Stimulated activated CD4-positive, alpha-beta T cell treated with anti-CD3 and anti-CD28 coated beads, Interleukin-2, amount 100 ng/mL, for 24 hours (primary cell): ENCODE measurements at places on chromosomes 16 and 17.

DNA sequence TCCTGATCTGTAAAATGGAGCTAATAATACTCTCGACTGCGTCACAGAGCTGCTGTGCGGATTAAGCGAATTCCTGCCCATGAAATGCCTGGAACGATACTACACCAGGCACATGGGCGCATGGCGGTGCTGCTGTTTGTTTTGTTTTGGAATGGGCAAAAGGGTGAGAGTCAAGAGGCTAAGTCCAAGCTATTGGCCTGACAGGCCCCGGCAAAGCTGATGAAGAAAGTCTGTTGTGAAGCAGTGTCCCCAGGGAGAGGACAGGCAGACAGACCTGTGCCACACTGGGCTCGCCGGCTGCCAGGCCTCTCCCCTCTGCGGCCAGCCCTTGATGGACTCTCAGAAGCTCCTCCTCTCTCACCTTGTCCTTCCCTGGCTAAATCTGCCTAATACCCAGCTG is 31.3 kb upstream of the RASD1 start:
- DNase-seq = no peak

- peak; percentile 90 for DNase-seq
These were observed 15.3 kb upstream of the MNT start for GRCh38 chr17:2416010-2416734.

- DNase-seq = no peak
These were observed 508.4 kb upstream of the GOT2 start for GRCh38 chr16:59242556-59242955.

DNA sequence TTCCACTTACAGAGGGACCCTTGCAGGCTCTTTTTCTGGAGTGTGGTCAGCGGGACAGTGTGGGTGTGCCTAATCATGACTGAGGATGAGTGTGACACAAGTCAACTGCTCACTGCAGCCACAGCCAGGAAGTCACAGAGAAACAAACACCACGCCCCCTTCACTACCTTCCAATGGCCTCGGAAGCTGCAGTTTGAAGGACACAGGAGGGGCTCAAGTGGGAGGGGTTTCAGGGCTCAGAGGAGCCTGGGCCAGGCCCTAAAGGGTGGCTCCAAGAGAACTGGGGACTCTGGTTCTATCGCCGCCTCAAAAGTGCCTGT is 116.2 kb upstream of the SDK2 start:
- DNase-seq = no peak

DNA sequence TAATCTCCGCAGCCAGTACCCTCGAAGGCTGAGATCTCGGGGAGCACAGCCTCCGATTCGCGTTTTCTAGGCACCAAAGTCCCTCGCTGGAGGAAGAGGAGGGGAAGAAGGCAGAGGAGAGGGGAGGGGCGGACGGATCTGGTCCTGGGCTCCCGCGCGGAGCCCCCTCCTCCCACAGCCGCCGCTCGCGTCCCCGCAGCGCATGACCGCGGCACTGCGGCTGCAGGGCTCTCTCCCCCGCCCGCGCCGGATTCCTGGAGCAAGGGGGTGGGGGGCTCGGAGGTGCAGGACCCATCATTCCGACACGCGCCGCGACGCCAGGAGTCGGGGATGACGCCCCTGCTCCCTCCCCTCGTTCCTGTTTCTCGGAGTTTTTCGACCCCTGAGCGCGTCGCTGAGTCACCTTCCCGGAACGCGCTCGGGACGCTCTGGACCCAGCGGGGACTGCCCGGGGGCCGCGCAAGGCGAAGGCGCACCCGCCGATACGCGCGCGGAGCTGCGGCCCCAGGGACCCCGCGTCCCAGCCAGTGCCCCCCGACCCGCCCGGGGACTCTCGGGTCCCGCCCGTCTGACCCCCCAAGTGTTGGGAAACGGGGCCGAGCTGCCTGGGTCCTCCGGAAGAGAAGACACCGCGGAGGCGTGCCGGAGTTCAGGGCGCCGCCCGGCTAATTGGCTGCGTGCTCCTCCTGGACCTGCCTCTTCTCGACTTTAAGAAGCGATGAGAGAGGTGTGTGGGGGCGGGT is 1.4 kb upstream of the SPHK1 start:
- DNase-seq = peak; percentile 77

GRCh38 chr16:50369133-50369804 is 481 bp upstream of the BRD7 start:
- no peak for DNase-seq
